ENCODE measurements at places on chromosomes 11 and 22.

- DNase-seq: no peak
Observed at GRCh38 chr11:8081591-8082250, 710 bp downstream of the TUB start.

DNA sequence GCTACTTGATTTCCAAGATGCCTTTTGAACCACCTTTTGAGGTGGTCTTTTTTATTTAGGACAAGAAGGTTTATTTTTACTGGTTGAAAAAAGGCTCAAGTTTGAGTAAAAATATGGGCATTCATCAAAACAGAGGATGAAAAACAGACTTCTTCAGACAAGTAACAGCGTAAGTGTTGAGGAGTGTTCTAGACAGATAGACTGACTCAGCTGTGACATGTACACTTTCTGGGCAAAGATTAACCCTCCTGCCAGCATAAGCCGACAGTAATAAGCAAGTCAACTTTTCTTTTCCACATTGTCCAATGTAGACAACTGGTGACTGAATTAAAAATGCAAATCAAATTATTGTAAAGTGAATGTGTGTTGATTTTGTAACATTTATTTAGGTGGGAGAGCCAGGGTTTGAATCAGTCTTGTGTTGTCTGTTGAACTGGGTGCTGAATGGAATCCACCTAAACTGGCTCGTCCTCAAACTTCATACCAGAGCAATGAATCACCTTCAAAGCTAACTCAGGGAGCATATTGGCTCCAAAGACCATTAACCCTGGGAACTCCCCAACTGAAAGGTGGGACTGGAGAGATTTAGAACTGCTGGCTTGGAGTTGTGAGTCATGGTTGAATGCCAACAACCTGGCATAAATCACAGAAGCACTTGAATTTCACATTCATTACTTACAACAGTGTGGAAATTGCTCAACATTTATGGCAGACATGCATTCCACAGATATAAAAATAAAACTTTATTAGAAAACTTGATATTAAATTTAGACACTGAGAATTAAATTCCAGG lies 377.0 kb downstream of the ETS1 start:
- peak; percentile 65 for DNase-seq

GRCh38 chr11:1967641-1968225 lies 20.6 kb downstream of the MRPL23 start:
- DNase-seq: no peak

DNA sequence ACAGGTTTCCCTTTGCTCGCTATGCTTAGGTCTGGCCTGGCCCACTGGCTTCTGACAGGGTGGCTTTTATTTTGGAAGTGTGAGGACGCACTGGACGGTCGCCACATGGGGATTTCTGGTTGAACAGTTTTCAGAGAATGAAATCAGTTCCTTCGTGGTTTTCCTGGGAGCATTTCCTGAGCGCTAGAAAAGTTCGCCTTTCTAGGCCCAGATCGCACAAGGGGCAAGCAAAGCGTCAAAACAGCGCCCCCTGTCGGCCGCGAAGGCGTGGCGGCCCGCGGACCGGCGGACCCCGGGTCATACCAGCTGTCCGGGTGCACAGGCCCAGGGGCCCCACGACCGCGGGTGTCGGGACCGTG lies 12.7 kb upstream of the CYP2R1 start:
- DNase-seq: peak; percentile 31

DNA sequence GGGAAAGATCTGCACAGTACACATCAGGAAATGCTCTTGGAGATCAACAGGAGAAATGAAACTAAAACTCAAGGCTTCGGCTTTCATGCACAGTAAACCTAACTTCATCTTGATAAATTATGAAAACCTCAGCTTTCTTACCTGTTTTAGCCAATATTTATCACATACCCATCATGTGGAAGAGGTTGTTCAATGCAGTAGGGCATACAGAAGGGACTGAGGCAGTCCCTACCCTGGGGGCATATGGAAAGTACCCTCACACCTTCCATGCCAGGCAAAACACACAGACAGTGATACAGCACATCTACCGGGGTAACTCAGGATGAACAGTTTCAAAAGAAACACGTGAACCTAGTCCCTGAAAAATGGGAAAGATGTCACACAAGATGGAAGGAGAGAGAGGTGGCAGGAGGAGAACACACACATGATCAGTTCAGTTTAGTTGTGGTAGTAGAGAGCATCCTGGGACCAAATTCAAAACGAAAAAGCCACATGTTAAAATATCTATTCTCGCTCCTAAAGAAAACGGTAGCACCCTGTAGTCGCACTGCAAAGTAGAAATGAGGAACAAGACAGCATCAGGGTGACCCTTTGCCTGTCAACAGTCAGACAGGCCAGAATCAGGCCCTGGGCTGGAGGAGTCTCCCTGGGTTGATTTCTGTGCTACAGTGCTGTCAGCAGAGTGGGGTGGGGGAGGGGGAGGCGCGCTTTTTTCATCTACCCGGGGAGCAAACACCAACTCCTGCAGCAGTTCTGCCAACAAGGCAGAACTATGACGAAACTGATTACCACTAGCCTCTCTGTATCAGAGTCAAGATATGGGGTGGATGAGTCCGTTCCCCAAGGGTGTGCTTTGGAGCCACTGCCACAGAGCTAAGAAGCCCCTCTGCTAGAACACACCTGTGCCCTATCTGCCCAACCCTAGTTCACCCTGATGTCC lies 1.3 kb downstream of the HIRA start:
- peak; percentile 49 for DNase-seq

DNA sequence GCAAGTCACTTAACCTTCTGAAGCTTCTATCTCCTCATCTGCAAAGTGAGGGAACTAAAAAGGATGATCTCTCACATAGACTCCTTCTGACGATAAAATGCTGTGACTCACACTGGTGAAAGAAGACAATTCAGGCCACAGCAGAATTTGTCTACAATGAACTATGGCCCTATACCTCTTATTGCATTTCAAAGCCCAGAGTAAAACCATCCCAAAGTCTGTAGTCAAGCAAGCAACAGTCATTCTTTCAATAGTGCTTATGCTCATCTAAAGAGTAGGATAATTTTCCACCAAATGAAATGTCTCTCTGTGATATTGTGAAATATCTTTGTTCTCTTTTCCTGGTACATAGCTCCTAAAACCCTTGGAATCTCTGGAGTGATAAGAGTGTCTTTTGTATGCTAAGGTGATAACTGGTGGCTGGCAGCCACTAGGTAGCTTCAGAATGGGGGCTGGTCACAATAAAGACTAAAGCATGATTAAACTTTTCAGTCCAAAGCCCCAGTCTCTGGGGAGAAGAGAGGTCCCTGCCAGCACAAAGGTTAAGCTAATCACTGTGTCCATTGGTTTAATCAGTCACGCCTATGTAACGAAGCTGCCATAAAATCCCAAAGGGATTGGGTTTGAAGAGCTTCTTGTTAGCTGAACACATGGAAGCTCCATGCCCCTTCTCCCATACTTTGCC lies 30.8 kb downstream of the SYTL2 start:
- no peak for DNase-seq
